ENCODE measurements at places on chromosomes 16 and 17.
A peak's percentile ranks its signal among the peaks of the same experiment; 100 is the strongest.

- DNase-seq: peak; percentile 58
These were observed 46.3 kb downstream of the ZNF652 start for GRCh38 chr17:49315551-49316257.

GRCh38 chr17:30808785-30809286, 15.7 kb downstream of the CRLF3 start:
- DNase-seq: no peak

DNA sequence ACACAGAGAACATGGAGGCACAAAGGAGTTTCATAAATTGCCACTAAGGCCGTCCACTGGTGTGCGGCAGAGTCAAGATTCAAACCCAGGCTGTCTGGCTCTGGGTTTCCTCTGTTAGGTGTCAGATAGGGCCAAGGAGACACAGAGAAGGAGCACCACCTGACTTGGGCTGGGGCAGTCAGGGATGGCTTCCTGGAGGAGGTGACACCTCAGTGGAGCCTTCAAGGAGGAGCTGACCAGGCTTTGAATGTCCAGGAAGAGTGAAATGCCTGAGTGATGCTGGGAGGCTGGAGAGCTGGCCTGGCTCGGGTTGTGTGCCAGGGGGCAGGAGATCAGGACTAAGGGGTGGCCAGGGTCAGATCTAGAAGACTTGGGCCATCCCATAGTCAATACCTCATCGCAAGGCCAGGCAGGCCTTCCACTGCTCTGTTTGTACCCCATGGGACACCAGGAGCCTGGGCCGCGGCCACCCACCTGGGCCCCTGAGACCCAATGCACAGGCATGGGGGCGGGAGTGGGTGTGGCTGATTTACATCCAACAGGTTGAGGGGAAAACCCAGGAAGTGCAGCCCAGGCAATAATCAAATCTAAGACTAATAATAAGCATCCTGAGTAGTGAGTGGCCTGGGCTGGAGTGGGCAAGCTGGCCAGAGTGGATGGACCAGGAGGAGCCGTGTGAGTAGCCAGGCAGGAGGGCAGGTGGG, 73.7 kb downstream of the USP22 start:
- DNase-seq: no peak

DNA sequence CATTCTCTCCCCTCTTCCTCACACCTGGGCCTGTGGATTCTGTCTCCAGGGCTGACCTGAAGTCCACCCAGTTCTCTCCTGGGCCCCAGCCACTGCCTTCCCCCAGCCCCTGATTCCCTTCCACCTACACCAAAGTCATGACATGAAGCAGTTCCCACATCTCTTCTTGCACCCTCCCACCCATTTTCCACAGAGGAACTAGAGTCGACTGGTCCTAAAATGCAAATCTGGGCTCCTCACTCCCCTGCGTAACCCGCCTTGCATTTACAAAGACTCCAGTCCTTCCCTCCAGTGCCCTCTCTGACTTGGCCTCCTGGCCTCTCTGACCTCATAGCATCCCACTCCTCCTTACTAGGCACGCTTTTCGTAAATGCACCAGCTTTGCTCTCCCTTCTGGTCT, 14.8 kb downstream of the COX6A2 start:
- no peak for DNase-seq

- DNase-seq: no peak
These were observed at the start of gene NPTX1 for GRCh38 chr17:80475910-80476876. TSS of gene NPTX1 (minus strand) at chr17:80476607. CDS start at chr17:80476446, 161 bp downstream.

- DNase-seq: no peak
These were observed 16.7 kb downstream of the ZFPM1 start for GRCh38 chr16:88469615-88470395.

DNA sequence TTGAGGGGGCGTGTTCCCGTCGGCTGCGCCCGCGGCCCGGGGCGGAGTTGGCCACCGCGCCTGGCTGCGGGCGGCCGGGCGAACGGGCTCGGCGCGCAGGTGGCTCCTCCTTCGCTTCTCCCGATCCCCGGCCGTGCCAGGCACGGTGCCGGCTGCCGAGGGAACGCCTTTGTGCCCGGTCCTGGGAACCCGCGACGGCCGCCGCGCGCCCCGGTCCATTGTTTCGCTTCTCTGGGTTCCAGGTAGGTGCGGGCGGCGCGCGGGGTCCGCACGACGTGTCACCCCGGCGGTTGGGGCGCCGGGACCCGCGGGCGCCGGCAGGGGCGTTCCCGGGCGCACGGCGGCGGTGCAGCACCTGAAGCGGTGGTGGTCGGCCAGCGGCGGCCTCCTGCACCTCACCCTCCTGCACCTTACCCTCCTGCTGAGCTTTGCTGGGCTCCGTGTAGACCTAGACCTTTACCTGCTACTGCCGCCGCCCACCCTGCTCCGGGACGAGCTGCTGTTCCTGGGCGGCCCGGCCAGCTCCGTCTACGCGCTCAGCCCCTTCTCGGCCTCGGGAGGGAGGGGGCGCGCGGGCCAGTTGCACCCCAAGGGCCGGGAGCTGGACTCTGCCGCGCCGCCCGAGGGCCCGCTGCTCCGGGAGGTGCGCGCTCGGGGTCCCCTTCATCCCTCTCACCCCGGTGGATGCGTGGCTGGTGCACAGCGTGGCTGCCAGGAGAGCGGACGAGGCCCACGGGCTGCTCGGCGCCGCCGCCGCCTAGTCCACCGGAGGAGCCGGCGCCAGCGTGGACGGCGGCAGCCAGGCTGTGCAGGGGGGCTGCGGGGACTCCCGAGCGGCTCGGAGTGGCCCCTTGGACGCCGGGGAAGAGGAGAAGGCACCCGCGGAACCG, 99.9 kb downstream of the EFCAB13 start:
- DNase-seq: peak; percentile 3

GRCh38 chr17:40622509-40622928, 25.1 kb downstream of the SMARCE1 start:
- no peak for DNase-seq

DNA sequence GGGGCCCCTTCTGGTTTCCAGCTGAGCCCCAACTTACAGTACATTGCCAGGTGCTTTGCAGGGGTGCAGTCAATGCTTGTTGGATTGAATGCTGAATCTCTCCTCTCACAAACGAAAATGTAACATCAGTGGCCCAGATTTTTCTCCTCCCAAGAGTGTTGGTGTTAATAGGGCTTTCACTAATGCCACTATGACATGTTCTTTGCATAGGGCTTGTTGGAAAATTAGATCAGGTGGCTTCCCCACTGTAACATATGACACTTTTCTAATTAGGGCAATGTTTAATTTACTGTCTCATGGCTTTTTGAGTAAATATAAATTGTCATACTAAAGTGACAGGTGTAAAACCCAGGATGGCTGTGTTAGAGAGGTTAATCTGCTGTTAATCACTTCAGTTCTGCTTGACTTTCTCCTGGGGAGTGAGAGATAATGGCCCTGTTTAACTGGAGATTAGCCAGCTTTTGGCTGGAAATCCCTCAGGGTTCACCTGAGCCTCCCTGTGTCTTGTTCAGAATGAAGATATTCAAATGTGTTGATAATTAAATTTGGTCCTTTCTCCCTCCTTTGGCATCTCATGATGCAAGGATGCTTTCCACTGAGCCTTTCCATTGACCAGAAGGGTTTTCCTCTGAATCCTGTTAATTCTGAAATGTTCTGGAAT, 502.3 kb downstream of the RBFOX1 start:
- DNase-seq: no peak

DNA sequence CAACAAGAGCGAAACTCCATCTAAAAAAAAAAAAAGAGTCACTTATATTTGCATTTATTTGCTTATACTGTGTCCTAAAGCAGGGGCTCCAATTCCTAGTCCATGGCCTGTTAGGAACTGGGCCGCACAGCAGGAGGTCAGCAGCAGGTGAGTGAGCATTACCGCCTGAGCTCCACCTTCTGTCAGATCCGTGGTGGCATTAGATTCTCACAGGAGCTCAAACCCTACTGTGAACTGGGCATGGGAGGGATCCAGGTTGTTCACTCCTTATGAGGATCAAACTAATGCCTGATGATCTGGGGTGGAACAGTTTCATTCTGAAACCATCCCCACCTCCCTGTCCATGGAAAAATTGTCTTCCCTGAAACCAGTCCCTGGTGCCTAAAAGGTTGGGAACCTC, 24.9 kb downstream of the ITGB3 start:
- DNase-seq: no peak
